CD4-positive, alpha-beta T cell treated with Interleukin-17A for 4 hours (primary cell): ENCODE measurements at places on chromosomes 2 and 18.

DNA sequence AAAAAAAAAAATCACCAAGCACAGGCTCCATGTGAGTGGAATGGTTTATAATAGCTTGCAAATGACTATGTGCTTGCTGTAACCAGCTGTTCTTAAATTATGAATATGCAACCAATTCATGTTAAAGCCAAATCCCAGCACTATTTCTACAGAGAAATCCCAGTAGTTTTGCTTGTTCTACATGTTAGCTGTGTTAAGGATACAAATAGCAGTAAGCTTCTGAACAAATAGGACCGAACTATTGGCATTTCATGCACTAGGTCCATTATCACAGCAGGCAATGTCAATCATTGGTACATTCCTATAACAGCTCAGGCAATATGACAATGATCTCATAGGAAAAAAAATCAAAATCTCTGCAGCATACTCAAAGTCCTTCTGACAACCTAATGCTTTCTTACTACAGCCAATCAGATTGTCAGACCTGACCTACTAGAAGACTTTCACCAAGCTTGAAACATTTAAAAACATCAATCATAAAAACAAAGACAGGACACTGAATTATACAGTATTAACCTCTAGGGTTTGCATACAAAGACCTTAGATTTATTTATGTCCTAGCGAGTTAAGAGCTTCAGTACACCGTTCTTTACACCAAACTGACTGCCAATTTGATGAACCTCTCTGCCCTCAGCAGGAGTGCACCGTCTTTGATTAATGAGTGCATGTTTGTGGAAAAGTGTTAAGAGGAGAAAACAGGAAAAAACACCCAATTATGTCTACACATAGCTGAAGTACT is 6.4 kb downstream of the BAZ2B start:
- no peak for DNase-seq

DNA sequence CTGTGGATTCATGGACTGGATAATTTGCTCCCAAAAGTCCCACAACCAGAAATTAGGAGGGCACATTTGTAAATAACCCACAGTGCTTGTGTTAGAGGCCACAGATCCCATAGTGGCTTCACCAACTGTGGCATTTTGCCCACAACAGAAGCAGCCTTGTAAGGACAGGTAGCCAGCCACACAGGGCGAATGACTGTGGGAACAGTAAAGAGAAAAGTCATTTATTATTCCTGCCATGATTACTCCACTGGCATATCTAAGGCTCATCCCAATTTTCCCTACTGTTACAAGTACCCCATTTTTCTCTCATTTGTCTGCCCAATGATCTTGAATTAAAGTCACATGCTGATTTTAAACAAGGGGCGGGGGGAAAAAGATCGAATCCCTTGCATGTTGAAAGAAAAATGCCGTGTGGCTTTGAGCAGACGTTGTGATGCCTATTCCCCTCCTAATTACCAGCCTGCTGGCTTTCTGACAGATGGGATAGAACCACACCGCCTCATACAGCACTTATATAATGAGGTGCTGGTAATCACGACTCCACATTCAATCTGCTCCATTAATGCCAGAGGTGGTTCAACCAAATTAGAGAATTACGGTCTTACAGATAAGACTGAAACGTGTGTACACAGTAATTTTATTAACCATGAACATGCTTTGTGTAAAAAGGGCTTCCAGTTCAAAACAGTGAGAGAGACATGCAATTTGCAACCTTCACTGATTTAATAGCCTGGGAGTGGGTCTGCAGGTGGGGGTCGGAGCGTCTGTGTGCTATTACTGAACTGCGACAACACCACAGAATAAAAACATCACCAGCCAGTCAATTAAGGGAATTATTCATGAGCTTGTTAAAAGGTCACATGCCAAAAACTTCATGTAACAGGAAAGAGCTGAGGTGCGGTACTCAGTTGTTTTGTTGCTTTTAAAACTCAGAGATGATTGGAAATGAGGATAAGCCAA is 196.0 kb downstream of the TMEM163 start:
- no peak for DNase-seq

- DNase-seq, result no peak
Measured at GRCh38 chr2:60070736-60071489, 482.5 kb downstream of the BCL11A start.

DNA sequence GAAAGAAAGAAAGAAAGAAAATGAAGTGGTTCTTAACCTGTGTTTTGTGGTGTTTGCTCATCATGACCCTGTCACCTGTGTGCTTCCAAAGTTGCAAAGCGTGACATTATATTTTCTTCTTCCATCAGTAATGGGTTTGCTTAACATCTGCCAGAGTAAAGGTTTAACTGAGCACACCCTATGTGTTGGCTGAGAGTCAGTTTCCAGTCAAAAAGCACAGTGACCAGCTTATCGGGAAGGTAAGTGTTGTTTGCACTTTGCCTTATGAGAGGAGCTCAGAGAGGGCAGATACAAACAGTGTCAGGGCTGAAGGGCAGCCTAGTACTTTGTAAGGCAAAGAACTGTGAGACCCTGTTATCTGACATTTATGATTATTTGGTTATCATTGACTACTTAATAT is 406.2 kb upstream of the CWC22 start:
- no peak for DNase-seq

DNA sequence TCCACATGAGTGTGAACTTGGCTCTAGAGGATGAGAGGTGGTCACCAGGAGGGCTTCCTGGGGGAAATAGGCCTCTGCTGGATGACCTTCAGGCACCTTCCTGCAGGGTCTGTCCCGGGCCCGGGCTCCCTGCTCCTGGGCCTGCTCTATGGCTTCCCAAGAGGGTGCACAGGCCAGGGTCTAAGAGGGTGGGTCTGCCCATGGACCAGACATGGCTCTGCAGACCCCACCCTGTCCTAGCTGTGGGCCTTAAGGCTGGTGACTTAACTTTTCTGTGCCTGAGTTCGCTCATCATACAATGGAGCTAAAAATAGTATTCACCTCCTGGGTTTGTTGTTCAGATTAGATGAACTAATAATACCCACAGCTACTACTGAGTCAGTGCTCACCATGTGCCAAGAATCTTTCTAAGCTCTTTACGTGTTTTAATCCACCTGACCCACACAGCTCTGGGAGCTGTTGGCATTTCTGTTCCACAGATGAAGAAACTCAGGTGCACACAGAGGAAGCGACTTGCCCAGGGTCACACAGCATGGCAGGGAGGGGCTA is 14.4 kb downstream of the INHBB start:
- no peak for DNase-seq

GRCh38 chr2:69241664-69242514 is 145.1 kb downstream of the GFPT1 start:
- no peak for DNase-seq

GRCh38 chr2:67858886-67859285 is 203.9 kb downstream of the C1D start:
- DNase-seq, result no peak

DNA sequence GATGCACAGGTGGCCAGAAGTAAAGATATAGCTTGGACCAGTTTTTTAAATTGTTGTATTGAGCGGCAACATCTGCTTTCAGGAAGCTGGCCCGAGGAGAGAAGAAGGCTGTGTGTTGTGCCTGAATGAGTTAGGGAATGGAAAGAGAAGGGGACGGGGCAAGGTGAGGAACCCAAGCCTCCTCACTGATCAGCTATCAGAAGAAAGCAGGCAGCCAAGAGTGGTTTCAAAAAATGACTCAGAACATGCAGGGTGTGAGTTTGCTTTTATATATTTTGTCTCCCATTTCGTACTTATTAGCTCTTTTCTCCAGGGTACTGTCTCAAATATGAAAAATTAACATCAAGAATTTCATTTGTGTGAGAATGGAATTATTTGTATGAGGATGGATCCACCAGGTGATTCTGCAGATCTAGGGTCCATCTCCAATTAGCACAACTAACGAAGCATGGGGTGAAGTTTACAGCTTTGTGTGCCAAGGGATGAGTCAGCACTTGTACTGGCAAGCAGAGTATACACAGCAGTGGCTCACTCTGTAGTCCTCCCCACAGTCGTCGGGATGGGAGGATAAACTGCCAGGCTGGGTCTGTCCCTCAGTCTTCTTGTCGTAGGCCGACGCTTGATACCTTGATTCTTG is 175.7 kb downstream of the PIEZO2 start:
- no peak for DNase-seq

DNA sequence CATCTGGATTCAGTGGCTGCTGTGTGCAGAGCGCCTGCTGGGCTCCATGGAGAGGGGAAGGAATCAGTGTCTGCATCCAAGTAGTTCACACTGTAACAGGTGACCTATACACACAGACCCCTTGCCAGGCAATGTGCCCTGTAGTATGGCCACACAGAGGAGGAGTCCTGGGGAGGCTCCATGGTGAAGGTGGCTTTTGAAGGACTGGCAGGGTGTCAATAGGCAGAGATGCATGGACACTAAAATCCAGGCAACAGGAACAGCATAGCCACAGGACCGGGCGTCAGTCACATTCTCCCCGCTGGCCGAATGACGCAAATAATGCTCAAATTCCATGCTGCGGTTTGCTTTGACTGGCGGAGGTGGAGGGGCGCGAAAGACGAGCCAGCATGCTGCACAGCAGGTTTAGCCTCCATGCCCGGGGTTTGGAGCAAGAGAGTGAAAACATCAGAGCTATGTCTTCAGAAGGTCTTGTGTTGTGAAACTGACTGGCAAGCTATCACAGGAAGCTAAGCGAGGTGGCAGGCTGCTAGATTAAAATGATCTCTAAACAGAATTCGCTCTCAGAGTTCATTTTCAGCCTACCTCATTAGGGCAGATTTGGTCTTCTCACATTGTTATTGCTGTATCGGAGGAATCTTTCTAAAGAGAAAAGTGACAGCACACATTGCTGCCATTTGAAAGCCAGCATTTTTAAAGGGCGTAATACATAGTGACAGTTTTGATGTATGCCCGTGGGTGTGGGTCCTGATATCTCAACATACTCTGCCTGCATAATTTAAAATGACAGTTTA is 1.2 kb upstream of the CHMP1B start:
- DNase-seq, result peak; percentile 54

DNA sequence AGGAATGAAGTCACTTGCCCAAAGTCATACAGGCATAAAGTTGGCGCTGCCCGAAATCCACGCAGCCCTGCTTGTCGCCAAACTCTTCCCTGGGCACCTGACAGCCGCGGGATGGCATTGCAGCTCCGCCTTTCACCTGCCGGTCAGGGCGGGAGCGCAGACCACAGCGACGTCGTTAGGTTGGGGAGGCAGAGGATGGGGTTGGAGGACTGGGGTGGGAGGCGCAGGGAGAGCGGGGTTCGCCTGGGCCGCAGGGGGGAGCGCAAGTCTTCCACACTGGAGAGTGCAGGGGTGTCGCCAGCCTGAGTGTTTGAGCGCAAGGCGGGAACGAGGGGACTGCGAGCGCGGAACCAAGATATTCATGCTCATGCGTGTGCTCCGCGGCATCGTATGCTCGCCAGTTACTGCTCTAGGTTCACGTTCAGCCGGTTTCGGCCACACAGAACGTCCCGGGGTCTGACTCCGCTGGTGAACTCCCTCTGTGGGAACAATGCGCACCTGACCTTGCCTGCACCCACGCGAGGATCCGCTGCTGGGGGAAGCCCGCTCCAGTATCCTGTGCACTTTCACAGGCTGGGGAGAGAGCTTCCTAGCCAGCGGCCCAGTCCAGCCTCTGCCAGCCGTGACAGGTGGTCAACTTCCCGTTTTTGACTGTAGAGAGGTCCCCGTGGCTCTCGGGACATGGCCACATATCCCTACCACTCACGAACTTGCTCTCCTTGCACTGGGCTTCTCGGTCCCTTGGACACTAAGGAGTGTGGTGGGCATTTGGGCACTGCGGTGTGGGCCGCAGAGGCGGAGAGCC is 767 bp upstream of the NPPC start:
- DNase-seq, result no peak

DNA sequence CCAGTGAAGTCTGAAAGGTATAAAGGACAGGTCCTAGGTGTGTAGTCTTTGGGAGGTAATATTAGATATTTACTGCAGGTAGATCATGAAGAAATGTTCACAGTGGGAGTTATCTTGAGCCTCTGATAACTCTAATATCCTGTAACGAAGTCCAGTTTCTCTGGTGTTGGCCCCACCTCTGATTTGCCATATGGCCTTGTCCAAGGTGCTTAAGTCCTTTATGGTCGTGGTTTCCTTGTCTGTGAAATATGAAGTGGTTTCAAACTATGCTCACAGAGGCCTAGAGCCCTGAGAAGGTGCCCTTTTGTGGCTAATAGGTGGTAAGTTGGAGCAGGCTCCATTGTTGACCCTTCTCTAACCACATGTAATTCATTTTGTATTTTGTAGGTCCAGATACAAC is 190.7 kb downstream of the ICOS start:
- no peak for DNase-seq

- peak; percentile 37 for DNase-seq
Measured at GRCh38 chr2:237060534-237061312, 25.0 kb upstream of the COPS8 start.

GRCh38 chr18:57698571-57699276 is 77.1 kb upstream of the NARS1 start:
- no peak for DNase-seq

GRCh38 chr2:240628808-240629618 is 3.7 kb downstream of the GPR35 start:
- DNase-seq, result no peak

DNA sequence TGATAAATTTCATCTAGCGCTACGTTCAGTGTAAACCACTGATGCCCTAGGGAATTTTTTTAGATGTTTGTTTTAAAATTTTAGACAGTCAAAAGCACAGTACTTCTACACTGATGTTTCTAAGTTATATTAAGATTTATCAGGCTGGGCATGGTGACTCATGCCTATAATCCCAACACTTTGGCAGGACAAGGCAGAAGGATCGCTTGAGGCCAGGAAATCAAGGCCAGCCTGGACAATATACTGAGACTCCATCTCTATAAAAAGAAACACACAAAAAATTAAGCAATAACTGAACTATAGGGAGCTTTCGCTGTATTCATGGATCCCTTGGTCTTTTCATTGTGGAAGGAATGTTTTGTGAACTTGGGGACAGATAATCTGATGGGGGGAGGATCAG is 50.6 kb upstream of the MAPRE2 start:
- DNase-seq, result no peak

DNA sequence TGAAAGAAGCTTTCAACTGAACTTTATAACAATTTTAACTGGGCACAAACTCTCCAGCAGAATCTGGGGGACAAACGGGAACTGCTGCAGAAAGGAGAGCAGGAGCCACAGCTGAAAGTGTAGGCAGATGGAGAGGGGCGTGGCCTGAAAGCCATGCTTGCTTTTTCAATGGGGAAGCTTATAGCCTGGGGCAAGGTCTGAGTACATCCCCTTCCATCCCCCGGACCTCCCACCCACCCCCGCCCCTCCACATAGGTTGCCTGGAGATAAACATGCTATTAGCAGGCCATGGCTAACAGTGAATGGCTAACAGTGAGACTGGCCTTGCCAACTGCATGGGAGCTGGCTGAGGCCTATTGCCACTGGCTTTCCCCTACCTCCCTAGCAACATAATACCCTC is 317.9 kb upstream of the TANK start:
- no peak for DNase-seq
